ENCODE measurements at places on chromosomes 1 and 21.

GRCh38 chr21:33024201-33025103, 1.3 kb upstream of the OLIG2 start:
- DNase-seq: peak; percentile 22

DNA sequence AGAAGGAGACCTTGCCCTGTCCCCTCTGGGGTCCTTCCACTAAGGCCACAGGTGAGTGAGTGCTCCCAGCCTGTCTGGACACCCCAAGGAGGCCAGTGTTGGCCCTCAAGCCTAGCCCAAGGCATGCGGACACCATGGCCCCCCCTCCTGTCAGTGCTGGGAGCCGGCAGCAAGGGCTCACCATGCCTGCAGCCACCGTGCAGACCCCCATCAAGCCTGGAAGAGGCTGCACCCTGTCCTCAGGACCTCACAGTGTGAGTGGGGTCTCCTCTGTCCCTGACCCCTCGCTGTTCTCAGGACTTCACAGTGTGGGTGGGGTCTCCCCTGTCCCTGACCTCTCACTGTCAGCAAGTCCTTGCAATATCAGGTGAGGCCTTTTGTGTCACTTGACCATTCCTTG, 33.2 kb upstream of the PRSS38 start:
- no peak for DNase-seq

GRCh38 chr1:19467199-19468187, 17.8 kb downstream of the CAPZB start:
- no peak for DNase-seq

GRCh38 chr1:171807556-171807955, 26.1 kb downstream of the METTL13 start:
- DNase-seq: peak; percentile 56

DNA sequence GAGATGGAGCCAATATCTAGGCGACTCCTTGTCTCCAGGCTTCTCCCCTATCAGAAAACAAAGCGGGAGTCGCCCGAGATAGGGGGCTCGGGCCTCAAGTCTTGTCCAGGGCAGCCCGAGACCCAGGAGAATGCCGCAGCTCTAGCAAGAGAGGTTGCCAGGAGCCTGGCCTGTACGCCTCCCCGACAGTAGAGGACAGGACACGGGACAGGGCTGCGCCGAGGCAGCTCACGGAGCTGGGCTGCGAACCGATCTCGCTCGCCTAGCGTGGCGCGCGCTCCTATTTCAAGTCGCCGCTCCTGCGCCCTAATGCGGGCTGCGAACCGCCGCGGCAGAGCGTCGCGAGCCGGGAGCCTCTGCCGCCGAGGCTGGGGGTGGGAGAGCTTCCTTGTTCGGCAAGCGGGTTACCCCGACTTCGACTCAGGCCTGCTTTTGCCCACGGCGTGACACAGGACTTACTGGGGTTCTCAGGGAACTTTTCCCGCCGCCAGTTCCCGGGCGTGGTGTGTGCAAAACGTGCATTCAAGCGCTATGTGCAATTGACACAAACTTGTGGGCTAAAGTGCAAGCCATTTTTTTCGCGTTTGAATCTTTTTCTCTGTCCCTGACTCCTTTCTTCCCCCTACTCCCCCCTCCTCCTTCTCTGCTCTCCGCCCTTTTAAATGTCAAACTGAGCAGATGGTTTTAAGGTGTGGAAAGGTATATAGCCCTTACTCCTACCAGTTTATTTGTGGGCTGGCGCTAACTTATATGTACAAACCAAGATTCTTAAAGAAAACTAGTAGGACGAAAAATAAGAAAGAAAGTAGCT, 2.4 kb upstream of the PROX1 start:
- DNase-seq: no peak

DNA sequence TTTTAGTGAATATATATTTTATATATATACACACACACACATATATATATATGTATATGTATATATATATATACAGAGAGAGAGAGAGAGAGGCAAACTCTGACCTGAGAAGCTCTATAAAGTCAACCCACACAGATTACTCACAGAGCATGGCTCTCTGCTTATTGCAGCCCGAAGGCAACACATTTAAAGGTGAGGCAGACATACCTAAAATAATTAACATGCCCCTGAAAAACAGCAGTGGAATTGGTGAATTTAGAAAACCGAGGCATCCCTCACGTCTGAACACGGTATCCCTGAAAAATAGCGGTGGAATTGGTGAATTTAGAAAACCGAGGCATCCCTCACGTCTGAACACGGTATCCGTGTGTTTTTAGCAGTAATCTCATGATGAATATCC, 228.2 kb downstream of the KIF26B start:
- no peak for DNase-seq

- no peak for DNase-seq
Observed at GRCh38 chr1:54803761-54804470, 2.8 kb upstream of the TTC22 start.

GRCh38 chr1:15700508-15700907, 16.4 kb downstream of the PLEKHM2 start:
- no peak for DNase-seq

DNA sequence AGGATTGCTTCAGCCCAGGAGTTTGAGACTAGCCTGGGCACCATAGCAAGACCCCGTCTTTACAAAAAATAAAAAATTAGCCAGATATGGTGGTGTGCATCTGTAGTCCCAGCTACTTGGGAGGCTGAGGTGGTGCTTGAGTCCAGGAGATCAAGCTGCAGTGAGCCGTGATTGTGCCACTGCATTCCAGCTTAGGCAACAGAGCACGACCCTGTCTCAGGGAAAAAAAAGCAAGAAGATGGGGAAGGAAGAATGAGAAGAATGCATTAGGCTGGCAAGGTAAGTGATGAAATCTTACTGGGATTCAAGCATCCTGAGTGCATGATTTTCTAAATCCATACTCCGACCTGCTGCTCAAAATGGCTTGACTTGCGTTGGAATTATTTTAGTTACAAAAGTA, 6.8 kb downstream of the PCP4L1 start:
- no peak for DNase-seq

DNA sequence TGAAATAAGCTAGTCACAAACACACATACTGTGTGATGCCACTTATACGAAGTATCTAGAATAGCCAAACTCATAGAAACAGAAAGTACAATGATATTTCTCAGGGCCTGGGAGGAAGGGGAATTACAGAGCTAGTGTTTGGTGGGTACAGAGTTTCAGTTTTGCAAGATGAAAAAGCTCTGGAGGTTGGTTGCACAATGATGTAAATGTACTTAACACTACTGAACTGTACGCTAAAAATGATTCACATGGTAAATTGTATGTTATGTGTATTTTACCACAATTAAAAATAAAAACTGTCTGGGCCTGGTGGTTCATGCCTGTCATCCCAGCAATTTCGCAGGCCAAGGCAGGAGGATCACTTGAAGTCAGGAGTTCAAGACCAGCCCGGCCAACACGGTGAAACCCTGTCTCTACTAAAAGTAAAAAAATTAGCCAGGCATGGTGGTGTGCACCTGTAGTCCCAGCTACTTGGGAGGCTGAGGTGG, 15.3 kb upstream of the FHAD1 start:
- peak; percentile 97 for DNase-seq

GRCh38 chr1:89466307-89466930, 58.2 kb upstream of the LRRC8B start:
- peak; percentile 87 for DNase-seq

DNA sequence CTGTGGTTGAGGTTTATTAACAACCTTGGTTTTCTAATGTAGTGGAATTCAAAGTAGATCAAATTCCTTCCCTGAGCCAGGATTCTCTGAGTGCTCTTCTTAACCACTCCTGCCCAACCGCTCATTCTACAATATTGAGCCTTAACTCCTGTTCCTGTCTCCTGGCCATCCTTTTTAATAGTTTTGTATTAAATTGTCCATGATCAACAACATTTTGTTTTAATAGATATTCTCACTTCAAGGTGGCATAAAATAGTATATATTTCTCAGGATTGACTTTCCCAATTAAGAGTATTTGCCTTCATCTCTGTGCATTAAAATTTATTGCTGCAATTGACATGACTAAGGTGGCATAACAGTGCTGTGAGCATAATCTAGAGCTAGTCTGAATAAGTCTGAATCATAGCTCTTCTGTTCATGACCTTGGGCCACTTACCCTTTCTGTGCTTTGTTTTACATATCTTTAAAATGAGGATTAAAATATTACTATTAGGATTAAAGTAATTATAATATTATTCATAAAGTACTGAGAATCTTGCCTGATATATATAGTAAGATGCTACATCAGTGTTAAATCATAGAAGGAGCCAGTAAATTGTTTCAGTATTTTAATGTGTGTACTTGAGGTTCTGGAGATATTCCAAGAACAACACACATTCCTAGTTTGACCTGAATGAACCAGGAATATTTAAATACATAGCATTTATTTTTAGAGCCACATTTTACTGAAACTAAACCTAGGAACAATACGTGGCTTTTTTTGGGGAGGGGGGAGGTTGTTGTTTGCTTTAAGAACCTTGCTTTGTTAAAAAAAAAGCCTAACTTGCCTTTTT, 76.4 kb downstream of the ADGRL2 start:
- no peak for DNase-seq

- no peak for DNase-seq
Observed at GRCh38 chr1:226786550-226786949, 47.5 kb upstream of the ITPKB start.

DNA sequence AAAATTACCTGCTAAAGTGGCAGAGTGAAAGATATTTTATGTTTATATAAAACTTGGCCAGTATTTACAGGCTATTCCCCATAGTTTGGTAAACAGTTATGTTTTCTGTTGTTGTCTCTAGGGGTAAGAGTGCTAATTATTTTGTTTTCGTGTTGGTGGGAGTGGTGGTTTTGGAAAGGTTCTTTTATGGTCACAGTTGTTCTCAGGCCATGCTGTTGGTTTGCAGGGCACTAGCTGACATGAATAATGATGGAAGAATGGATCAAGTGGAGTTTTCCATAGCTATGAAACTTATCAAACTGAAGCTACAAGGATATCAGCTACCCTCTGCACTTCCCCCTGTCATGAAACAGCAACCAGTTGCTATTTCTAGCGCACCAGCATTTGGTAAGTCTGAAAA, 92.5 kb downstream of the ITSN1 start:
- no peak for DNase-seq

- no peak for DNase-seq
Observed at GRCh38 chr1:100722221-100722620, 2.7 kb downstream of the VCAM1 start.

DNA sequence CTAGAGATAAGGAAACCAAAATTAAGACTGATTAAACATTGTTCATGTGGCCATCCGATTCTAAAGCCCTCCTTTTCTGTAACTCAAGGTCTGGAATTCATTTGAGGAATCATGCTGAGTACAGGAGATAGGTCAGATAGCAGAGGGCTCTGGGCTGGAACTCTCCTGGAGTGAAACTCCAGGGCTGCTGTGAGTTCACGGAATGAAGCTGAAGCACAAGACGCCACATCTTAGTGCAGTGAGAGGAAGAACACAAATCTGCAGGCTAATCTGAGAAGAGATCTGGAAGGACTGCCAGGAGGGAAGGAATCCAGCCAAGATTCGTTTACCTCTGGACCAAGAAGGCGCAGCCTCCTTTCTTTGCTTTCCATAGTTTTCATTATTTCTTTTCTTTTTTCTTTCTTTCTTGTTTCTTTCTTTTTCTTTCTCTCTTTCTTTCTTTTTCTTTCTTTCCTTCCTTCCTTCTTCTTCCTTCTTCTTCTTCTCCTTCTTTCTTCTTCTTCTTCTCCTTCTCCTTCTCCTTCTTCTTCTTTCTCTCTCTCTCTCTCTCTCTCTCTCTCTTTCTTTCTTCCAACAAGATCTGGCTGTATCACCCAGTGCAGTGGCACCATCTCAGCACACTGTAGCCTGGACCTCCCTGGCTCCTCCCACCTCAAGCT, 74.8 kb upstream of the ATP1B1 start:
- DNase-seq: no peak

- no peak for DNase-seq
Observed at GRCh38 chr1:76961181-76961819, 94.0 kb downstream of the ST6GALNAC5 start.

GRCh38 chr1:110021285-110021684, 13.1 kb upstream of the STRIP1 start:
- no peak for DNase-seq

- no peak for DNase-seq
Observed at GRCh38 chr1:48654606-48655210, 122.0 kb downstream of the BEND5 start.

DNA sequence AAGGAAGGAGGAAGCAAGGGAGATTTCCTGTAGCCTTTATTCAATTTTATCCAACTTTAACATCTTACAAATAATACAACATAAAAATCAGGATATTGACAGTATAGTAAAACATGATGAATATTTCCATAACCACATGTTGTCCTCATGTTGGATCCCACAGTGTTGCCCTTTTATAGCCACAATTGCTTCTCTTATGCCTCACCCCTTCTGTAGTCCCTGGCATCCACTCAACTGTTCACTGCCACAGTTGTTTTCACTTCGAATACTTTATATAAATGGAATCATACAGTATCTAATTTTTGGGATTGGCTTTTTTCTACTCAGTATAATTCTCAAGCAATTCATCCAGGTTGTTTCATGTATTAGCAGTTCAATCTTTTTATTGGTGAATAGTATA, 44.8 kb downstream of the SRSF11 start:
- no peak for DNase-seq

- peak; percentile 43 for DNase-seq
Observed at GRCh38 chr21:17711896-17712295, 99.2 kb upstream of the BTG3 start.

DNA sequence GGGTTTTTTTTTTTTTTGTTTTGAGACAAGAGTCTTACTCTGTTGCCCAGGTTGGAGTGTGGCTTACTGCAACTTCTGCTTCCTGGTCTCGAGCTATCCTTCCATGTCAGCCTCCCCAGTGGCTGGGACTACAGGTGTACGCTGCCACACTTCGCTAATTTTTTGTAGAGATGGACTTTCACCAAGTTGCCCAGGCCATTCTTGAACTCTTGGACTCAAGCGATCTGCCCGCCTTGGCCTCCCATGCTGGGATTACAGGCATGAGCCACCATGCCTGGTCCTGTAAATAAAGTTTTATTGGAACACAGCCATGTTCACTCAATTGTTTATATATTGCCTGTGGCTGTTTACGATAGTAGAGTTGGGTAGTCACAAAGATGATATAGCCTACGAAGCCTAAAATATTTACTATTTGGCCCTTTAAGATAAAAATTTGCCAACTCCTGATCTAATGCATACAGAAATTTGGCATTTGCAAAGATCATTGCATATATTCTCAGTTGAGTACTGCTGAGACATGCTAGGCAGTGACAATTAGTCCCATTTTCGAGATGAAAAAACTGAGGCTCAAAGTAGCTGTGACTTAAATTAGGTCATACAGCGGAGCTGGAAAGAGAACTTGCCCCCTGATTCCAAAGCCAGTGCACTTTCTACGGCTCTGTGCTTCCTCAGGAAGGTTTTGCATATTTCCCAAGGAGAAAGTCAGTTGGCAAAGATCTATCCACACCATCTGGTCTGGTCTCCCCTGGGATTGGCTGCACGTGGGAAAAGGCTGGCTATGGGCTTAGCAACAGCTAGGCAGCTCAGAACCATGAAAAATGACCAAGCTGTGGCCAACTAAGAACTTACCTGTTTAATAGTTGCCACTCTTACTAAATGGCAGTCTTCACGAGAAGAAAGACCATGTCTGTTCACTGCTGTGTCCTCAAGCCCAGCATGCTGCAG, 19.4 kb downstream of the MECR start:
- DNase-seq: no peak
